ENCODE measurements at places on chromosomes 1 and 21. TPM values are rescaled to one million over a fixed set of nuclear protein-coding genes. Genes with fewer than 3 reads are reported as not detected.

Gene SAMD13
- polyA plus RNA-seq = 3.1 TPM

Gene LCE1D
- polyA plus RNA-seq = not detected

Gene DIRAS3
- 9.3 TPM for polyA plus RNA-seq

Gene SLC25A24
- 19.3 TPM for polyA plus RNA-seq

Gene OR6K2
- not detected for polyA plus RNA-seq

Gene ARHGEF10L
- polyA plus RNA-seq = 122 TPM

- H3K4me3 ChIP-seq = no peak overlapping the region
- H3K27me3 ChIP-seq = no peaks in the 10 kb centered on the region
- H3K27ac ChIP-seq = no peak overlapping the region
- no peaks in the 10 kb centered on the region for H3K36me3 ChIP-seq
- no peaks in the 10 kb centered on the region for H3K4me1 ChIP-seq
- no peak for DNase-seq
These were observed 9.7 kb downstream of the PLA2G2F start for GRCh38 chr1:20148571-20149500.

- peaks cover 2% of the 10 kb centered on the region for H3K4me1 ChIP-seq
- no peaks in the 10 kb centered on the region for H3K36me3 ChIP-seq
- no peak overlapping the region for H3K4me3 ChIP-seq
- no peak overlapping the region for H3K27ac ChIP-seq
- H3K27me3 ChIP-seq = no peaks in the 10 kb centered on the region
These were observed 100.2 kb downstream of the DPYD start for GRCh38 chr1:97820470-97821188.

- H3K4me1 ChIP-seq = no peaks in the 10 kb centered on the region
- no peaks in the 10 kb centered on the region for H3K27me3 ChIP-seq
- H3K4me3 ChIP-seq = no peak overlapping the region
- DNase-seq = no peak
These were observed 48.7 kb downstream of the LHX4 start for GRCh38 chr1:180278596-180279395.

- H3K27ac ChIP-seq = no peak overlapping the region
- no peaks in the 10 kb centered on the region for H3K27me3 ChIP-seq
- no peak for DNase-seq
- no peaks in the 10 kb centered on the region for H3K36me3 ChIP-seq
These were observed 14.4 kb downstream of the NOC2L start for GRCh38 chr1:944341-945325.

GRCh38 chr1:87149241-87150041, 179.2 kb upstream of the LMO4 start:
- H3K27me3 ChIP-seq = no peaks in the 10 kb centered on the region
- H3K4me3 ChIP-seq = no peak overlapping the region
- H3K36me3 ChIP-seq = no peaks in the 10 kb centered on the region
- no peak for DNase-seq
- no peaks in the 10 kb centered on the region for H3K4me1 ChIP-seq

DNA sequence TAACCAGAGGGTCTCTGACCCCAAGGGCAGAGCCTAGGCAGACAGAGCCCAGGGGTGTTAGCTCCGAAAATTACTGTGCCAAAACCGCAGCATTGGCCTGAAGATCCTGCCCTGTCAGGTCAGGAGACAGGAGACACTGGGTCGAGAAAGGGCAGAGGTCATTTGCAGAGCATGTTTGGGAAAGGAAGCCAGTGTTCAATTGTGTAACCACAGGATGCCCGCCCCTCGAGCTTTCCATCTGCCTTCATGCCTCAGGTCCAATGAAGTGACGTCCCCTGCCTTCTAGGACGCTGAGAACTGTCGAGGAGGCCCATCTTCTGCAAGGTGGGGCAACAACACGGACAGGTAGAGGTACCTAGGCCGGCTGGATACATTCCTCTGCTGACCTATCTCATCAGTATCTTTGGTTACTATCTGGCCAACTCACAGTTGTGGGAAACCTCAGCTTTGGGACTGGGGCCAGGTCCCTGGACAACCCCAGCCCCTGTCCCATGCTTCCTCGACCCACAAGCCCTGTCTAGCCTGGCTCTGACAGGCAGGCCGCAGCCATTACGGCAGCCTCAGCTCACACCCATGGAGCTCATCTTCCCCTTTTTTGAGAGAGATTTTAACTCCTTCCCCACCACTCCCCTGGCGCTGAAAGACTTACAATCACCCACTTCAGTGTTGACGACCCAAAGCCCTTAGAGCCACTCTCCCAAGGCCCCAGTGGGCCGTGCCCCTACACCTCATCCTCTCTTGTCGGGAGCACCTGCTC, 1.3 kb downstream of the ARL8A start:
- peak; percentile 75 for DNase-seq
- no peaks in the 10 kb centered on the region for H3K27me3 ChIP-seq
- H3K36me3 ChIP-seq = no peaks in the 10 kb centered on the region
- H3K27ac ChIP-seq = peak overlapping the region; percentile 83
- no peaks in the 10 kb centered on the region for H3K4me1 ChIP-seq
- H3K4me3 ChIP-seq = peak overlapping the region; percentile 93

GRCh38 chr1:150178548-150178947, 28.8 kb downstream of the PLEKHO1 start:
- no peaks in the 10 kb centered on the region for H3K4me1 ChIP-seq
- no peak overlapping the region for H3K4me3 ChIP-seq
- DNase-seq = no peak

GRCh38 chr1:236895665-236896387, 100.7 kb downstream of the MTR start:
- H3K27ac ChIP-seq = no peak overlapping the region
- no peak for DNase-seq
- H3K27me3 ChIP-seq = no peaks in the 10 kb centered on the region
- peaks cover 8% of the 10 kb centered on the region for H3K36me3 ChIP-seq
